NCI-H1092 treated with DMSO at 0.1 percent for 48 hours (cell line): ENCODE measurements at places on chromosomes 2 and 18.

DNA sequence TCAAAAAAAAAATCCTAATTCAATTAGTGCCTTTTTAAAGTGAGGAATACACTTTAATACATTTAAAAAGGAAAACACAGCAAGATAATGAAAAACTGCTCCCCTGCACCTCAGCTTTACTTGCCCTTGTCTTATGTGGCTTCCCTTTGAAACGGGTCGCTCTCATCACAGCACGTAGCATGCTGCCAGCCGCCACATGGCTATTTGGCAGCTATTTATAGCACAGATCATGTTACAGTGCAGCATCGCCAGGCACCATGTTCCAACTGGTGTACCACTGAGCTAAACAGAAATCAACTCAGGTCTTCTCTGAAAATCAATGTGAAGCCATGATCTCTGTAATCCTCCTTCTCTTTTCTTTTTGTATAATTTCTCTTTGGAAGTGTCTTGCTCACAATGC lies 65.1 kb downstream of the TMEM182 start:
- peak; percentile 83 for DNase-seq

- DNase-seq = peak; percentile 65
These were observed 83.8 kb downstream of the AGAP1 start for GRCh38 chr2:235577404-235578330.

DNA sequence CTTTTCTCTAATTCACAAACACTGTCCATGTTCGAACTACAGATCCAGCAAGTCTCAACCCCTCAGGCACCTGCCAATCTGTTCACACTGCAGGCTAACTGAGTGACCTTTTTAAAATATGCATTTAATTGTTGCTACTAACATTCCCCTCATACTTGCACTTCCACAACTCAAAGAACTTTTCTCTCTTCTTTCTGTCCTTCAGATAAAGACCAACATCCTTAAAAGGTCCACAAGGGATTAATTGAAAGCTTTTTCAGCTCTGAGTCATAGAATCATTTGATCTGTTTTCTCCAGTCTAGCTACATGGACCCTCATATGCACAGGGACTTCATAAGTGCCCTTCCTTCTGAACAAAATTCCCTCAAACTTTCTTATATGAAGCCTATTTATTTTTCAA lies 1321.2 kb downstream of the DPP10 start:
- DNase-seq = no peak

GRCh38 chr2:45180779-45181178 lies 171.5 kb upstream of the SIX2 start:
- no peak for DNase-seq

- DNase-seq = no peak
These were observed 570.8 kb downstream of the CCDC85A start for GRCh38 chr2:56754627-56755026.

- DNase-seq = no peak
These were observed 66.8 kb upstream of the CTLA4 start for GRCh38 chr2:203800783-203801182.

- no peak for DNase-seq
These were observed 309.8 kb downstream of the ERBB4 start for GRCh38 chr2:212228743-212229171.

DNA sequence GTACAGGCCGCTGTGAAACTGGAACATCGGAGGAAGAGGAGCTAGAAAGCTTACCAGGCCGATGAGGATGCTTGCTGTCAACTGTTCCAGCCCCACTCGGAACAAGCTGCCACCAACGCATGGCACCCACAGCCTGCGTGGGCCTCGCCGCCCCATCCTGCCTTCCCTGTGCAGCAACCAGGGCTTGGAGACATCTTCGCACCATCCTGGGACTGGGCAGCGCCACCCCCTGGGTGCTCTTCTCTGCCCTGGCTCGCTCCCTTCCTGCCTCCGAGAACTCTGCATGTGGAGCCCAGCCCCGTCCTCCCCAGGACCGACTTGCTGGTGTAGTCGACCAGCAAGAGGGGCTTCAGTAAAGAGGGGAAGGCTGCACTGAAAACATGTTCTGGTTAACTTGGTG lies 10.8 kb downstream of the TMEM18 start:
- no peak for DNase-seq

- DNase-seq = no peak
These were observed 275.3 kb upstream of the SLC14A2 start for GRCh38 chr18:45339810-45340550.

DNA sequence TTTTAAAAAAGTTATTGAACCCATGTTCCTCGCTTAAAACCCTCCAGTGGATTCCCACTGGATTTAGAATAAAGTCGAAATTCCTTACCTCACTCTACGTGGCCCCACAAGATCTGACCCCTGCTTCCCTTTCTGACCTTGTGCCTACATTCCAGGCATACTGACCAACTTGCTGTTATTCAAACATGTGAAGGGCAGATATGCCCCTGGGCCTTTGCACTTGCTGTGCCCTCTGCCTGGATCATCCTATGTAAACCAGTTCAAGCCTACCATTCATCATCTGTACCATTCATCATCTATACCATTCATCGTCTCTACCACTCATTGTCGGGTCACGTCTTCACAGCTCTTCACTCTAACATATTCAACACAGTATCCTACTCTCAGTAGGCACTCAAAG lies 41.3 kb upstream of the LPIN2 start:
- no peak for DNase-seq

GRCh38 chr2:111049792-111050640 lies 70.7 kb upstream of the BCL2L11 start:
- no peak for DNase-seq

- no peak for DNase-seq
These were observed 71.1 kb downstream of the MTA3 start for GRCh38 chr2:42639340-42640077.
